Activated CD8-positive, alpha-beta memory T cell treated with anti-CD3 and anti-CD28 coated beads for 48 hours (primary cell): ENCODE measurements at places on chromosomes 1 and 21.

- DNase-seq: no peak
Observed at GRCh38 chr1:236480758-236481436, 42.9 kb upstream of the LGALS8 start.

DNA sequence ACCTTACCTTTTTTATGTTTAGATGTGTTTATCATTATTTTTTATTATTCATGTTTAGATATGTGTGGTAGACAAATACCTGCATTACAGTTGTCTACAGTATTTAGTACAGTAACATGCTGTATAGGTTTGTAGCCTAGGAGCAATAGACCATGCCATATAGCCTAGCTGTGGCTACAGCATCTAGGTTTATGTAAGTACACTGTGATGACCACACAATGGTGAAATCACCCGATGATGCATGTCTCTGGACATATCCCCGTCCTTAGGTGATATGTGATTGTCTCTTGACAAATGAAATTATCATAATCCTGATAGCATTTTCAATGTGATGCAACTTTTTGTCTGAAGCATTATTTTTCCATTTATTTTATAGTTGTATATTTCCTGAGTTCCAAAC is 121.2 kb downstream of the DISP1 start:
- no peak for DNase-seq

DNA sequence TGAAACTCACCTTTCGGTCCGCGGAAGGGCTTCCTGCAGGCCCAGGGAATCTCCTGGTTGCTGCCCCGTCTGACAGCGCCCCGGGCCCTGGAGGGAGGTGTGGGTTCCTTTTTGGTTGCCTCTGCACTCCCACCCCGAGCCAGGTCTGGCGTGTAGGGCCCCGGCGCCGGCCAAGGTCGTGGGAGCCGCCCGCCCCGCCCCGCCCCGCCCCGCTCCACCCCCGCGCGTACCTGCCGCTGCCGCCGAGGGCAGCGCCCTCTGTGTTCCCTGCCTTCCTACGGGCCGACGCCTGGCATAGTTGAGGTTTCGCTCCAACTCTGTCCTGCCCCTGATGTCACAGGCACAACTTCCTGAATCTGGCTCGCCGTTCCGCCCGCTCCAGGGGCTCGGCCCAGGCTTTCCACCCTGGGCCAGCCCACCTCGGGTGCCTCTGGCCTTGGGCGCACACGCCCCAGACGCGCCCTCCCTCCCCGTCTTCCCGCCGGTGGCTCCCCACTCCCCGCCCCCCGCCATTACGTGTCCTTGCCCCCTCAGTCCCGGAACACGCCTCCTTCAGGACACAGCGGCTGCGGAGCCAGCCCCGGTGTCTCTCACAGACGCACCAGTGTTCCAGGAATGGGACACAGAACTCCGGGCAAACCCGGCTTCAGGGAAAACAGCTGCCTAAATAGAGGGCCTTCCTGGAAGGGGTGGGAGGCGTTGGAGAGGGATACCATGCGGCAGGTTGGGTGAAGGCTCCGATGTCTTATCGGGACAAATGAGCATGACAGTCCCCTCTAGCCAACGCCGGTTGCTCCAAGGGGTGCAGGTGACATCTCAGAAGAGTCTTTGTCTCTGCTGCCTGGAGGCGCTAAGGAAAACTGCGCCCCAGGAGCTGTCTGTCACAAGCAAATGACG is at the start of gene KIAA0040:
KIAA0040 (minus strand) TSS at position 147 of the 897 bp plus-strand sequence. CDS start 31,763 bp downstream, outside the sequence.
- DNase-seq: peak; percentile 44

GRCh38 chr1:161502181-161502580 is 3.1 kb upstream of the FCGR2A start:
- no peak for DNase-seq

GRCh38 chr1:45200906-45201500 is 5.4 kb downstream of the ZSWIM5 start:
- no peak for DNase-seq

- no peak for DNase-seq
Observed at GRCh38 chr1:71586030-71586429, 505.2 kb upstream of the ZRANB2 start.

DNA sequence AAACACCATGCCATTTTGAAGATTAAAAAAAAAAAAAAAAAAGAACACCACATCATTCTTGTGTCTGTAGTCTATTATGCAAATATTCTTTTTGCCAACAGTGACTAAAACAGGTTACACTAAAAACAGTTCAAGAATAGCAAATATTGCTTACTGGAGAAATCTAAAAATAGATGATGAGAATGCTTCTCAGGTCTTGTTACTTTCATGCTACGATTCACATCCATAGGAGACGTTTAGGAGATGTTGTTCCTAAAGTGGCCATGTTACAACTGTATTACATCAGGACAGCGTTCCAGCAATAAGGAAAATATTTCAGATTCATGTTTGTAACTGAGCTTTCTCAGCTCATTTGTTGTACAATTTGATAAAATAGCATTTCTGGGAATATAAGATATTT is 32.3 kb downstream of the RAB3GAP2 start:
- no peak for DNase-seq

DNA sequence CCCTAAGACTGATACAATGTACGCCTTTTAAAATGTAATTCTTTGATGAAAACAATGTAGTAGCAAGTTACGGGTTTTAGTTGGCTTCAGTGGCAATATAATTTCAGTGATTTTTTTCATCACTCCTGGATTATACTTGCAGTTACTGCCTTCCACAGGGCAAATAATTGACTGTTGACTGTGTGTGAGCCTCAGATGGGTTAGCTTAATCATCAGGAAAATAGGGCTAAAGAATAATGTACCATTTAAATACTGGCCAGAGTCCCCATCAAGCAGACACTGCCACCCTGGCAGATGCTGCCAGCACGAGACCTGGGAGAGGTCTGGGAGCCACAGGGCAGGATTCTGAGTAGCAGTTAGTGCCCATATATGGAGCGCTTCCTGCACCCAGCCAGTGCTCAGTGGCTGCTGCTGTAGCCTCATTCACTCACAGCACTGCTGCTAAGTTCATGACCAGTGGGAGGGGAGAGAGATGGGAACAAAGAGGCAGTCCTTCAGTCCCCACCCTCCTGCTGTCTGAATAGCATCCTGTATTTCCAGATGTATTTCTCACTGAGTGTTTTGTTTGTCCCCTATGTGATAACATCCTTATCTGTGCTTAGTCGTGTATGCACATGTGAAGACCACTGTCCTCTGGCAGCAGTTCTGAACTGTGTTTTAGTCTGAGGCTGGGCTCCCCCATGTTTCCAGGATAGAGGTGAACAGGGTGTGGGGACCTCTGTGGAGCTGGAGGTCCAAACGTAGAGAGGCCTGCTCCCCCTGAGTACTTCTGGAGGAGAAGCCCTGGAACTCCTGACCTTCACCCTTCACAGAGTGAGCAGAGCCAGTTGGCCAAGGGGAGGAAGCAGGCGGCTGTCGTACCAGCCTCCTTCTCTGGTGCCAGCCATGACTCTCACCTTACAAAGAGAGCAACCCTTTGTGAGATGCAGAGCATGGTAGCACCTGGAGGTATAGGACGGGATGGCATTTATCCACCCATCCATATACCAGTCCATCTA is 80.4 kb downstream of the ADARB1 start:
- DNase-seq: no peak

GRCh38 chr1:94698759-94699502 is 121.2 kb upstream of the SLC44A3 start:
- no peak for DNase-seq

DNA sequence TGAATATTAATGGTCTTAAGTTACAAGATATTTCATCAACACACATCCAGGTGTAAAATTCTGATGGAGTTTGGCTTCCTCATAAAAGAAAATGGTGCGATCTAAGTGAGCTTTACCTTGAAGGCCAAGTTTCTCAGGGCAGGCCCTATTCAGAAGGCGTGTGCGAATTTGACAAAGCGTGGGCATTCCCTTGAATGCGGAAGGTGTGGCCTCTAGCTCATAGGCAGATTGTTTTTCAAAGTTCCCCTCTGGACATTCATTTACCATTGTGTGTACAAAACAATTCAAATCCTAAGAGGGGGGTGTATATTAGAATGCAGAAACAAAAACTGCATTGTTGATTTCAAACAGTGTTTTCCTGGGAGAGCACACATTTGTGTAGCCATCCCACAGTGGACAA is 411.9 kb upstream of the PKN2 start:
- no peak for DNase-seq

GRCh38 chr1:112021263-112021662 is 31.8 kb upstream of the KCND3 start:
- no peak for DNase-seq

GRCh38 chr1:202680586-202681352 is 29.5 kb downstream of the SYT2 start:
- DNase-seq: no peak

DNA sequence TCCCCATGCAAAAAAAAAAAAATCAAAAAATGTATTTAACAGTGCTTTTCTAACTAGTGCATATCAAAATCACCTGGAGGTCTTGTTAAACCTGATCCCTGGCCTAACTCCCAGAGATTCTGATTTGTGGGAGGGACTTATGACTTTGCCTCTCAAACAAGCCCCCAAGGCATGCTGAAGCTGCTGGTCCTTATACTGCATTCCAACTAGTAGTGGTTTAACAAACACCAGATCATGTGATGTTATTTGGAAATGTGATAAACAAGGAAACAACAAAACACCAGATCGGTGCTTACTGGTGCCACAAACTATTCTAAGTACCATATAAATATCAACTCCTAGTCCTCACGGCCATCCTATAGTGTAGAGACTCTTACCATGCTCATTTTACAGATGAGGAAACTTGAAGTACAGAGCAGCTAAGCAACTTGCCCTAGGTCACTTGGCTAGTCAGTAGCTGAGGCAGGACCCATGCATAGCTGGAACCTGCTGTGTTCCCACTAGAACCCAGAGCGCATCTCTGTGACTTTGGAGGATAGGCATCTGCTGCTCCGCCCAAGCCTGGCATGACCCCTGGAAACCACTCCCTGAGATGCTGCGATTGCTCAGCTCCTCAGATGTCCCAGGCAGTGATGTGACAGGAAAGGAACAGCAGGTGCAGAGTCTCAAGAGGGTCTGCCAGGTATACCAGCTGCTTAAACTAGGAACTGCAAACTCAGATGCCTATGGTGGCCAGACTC is 38.1 kb downstream of the SOX13 start:
- no peak for DNase-seq
